ENCODE measurements at places on chromosomes 3 and 15.
A peak's percentile ranks its signal among the peaks of the same experiment; 100 is the strongest.

DNA sequence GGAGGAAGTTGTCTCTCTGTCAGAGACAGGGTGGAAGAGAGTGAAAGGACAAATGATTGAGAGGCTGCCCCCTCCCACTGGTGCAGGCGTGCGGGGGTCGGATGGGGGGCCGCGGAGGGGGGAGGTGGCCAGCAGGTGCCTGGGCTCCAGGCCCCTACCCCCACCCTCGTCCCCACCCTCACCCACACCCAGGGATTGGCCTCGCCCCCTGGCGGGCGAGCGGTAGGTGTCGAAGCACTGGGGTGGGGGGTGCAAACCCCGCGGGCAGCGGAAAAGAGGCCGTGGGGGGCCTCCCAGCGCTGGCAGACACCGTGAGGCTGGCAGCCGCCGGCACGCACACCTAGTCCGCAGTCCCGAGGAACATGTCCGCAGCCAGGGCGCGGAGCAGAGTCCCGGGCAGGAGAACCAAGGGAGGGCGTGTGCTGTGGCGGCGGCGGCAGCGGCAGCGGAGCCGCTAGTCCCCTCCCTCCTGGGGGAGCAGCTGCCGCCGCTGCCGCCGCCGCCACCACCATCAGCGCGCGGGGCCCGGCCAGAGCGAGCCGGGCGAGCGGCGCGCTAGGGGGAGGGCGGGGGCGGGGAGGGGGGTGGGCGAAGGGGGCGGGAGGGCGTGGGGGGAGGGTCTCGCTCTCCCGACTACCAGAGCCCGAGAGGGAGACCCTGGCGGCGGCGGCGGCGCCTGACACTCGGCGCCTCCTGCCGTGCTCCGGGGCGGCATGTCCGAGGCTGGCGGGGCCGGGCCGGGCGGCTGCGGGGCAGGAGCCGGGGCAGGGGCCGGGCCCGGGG lies at the start of gene KAT2B:
KAT2B (plus strand) TSS at position 682 of the 783 bp plus-strand sequence; CDS start at position 714, 32 bp downstream.
- DNase-seq = no peak

- DNase-seq = no peak
Measured at GRCh38 chr3:82353306-82354171, 592.1 kb upstream of the GBE1 start.

- no peak for DNase-seq
Measured at GRCh38 chr3:195708626-195709481, 11.9 kb upstream of the MUC20 start.

GRCh38 chr3:59935025-59935424 lies 885.2 kb upstream of the CFAP20DC start:
- no peak for DNase-seq

- no peak for DNase-seq
Measured at GRCh38 chr3:3165241-3165640, 14.2 kb downstream of the CRBN start.

- no peak for DNase-seq
Measured at GRCh38 chr3:155995525-155996370, 124.6 kb upstream of the KCNAB1 start.

- peak; percentile 61 for DNase-seq
Measured at GRCh38 chr3:185362850-185363661, at the start of gene MAP3K13. Gene MAP3K13, plus strand, starts transcription at chr3:185363136. Its CDS starts 65,446 bp downstream, at chr3:185428582.

DNA sequence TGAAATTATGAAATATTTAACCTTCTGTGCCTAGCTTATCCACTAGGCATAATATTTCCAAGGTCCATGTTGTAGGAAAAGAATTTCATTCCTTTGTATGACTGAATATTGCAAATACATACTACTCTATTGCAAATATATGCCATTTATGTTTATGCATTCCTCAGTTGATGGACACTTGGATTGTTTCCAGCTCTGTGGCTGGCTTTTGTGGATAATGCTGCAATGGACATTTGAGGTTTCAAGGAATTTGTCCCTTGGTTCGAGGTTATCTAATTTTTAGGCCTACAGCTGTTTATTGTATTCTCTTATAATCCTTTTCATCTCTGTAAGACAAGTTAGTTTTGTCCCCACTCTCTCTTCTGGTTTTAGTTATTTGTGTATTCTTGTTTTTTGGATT lies 7.7 kb upstream of the AADACL2 start:
- peak; percentile 71 for DNase-seq

DNA sequence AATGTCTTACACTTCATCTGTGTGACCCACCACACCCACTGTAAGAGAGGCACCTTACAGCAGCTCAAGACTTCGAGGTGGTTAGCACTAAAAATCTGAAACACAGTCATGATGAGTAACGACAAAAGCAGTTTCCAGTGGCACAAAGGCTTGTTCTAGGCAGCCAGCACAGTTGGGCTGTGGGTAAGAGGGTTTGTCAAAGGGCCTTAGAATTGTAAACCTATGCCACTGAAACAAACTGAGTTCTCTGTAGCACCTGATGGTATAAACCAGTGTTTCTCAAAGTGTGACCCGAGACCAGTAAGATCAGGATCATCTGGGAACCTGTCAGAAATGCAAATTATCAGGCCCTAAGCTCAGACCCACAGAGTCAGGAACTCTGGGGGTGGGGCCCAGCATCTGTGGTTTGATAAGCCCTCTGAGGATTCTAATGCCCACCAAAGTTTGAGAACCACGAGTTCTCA lies 36.5 kb downstream of the DAPK2 start:
- peak; percentile 29 for DNase-seq

DNA sequence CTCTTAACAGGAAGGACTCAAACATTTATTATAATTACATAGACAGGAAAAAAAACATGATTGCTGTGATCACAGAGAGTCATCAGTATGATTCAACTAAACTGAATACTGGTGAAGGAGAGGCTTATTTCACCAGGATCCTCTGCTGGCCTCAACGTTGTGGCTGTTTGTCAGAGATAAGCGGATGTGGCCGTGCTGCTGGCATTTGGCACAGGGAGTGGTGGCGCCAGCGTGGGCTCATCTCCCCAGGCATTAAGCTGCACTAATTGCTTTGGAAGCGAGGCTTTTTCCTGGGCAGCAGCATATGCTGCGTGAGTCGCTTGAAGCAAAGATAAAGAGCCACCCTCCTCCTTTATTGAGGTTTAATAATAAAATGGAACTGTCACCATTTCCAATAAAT lies 306.7 kb downstream of the LRTM1 start:
- no peak for DNase-seq

- DNase-seq = no peak
Measured at GRCh38 chr15:25536801-25537611, 98.2 kb upstream of the UBE3A start.

DNA sequence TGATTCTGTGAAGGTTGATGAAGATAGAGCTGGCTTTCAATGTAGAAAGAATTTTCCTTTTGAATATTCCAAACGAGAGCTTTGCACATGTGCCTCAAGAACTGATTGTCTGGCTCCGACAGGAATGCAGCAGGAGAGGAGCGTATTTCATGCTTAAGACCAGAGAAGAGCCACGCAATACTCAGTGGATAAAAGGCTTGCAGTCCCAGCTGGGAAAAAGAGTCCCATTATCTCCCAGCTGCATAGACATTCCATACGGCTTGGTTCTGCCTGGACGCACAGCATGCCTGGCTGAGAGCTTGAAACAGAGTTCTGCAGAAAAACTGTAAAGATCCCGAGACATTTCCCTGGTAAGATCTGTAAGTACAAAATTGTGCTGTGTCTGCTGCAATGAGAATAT lies at the start of gene CNTN6:
CNTN6 (plus strand) TSS at position 254 of the 400 bp plus-strand sequence. CDS start 54,985 bp downstream, outside the sequence.
- DNase-seq = no peak

DNA sequence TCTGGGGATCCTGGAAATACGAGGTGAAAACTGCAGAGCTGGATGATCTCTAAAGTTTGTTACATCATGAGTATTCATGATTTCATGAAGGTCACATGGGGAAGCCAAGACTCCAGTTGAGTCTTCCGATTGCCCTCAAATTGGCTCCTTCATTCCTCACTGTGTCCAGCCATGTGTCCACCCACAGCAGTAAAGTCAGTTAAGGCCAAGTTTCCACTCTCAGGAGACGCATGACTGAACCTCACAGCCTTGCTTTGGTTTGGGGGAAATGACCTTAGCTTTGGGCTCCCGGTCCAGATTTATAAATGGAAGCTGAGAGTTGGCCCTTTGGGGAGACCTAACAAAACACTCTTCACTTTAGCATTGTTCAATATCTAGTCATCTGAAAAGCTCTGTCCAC lies 289.7 kb upstream of the MCTP2 start:
- DNase-seq = no peak

GRCh38 chr15:90710436-90711027 lies 6.6 kb upstream of the BLM start:
- no peak for DNase-seq

DNA sequence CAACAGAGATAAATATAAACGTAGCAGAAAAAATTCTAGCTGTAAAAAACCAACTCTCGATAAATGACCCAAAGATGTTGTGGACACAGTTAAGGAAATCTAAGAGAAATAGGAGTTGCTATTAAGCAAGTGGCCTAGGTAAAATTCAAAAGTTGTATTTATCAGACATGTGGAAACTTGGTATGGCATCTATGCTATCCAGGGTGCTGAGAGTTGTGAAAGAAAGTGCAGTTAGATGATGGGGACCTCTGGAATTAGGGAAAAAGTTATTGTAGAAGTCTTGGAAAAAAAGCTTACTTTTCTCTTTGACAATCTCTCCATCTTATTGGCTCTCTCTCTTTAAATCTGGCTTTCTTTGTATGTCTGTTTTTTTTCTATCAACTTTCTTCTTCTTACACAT lies 1090.9 kb downstream of the TBL1XR1 start:
- no peak for DNase-seq

GRCh38 chr15:99335508-99335907 lies 84.2 kb downstream of the LRRC28 start:
- no peak for DNase-seq

GRCh38 chr3:36591959-36592358 lies 172.4 kb downstream of the DCLK3 start:
- no peak for DNase-seq

DNA sequence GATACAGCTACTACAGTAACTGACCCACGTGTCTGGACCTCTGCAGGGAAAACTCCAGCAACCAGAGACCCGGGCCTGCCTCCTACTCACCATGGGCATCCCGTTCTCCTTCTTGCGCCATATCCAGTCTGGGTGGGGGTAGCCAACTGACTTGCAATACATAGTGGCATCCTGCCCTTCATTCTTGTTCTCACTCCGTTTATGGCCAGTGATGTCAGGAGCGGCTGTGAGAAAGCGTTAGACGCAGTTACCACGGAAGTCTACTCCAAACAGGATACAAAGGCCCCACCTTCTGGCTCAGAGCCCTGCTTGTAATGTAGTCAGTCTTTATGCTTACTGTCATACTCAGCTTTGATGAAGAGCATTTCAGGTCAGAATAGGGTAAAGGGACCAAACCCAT lies 59.6 kb downstream of the NPTN start:
- DNase-seq = no peak

DNA sequence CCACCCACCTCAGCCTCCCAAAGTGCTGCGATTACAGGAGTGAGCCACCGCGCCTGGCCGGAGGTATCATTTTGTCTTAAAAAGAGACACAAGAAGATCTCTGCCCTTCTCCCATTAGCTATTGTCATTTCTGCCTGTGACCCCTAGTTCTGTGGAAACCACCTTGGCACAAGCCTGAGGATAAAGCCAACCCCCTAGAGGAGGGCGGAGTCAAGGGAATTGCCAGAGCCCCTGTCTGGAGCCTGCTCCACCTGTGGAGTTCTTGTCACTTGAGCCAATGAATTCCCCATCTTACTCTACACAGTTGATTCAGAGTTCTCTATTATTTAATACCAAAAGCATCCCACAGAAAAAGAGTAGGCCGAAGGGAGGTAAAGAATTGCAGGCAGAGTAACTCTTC lies 34.9 kb upstream of the KLHL6 start:
- DNase-seq = no peak

DNA sequence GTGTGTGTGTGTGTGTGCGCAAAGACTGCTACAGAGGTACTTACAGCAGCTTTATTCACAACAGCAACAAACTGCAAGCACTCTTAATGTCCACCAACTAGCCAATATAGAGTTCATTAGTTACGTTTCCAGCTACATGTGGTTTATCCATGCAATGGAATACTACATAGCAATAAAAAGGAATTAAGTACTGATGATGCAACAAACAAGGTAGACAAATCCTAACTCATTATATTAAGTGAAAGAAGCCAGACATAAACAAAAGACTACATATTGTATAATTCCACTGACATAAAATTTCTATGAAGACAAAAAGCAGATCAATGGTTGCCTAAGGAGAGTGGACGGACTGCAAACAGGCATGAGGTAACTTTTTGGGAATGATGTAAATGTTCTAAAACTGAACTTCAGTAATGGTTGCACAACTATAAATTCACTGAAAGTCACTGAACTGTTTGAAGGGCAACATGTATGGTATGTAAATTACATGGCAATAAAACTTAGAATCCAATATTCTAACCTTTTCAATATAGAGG lies 433.7 kb downstream of the SHQ1 start:
- DNase-seq = no peak

DNA sequence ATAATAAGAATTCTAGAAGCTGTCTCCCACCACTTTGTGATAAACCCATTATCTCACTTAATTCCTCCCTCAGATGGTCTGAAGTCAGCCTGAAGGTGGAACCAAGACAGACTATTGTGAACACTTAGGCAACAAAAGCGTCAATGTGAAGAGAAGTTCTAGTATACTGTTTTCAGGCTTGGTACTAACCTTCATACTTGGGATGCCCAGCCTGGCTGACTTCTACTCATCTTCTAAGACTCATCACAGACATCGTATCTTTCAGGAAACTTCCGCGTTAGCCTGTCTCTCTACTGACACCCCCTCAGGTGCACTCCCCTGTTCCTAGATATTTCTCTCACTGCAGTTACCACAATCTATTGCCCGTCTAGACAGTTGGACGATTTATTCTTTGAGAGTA lies 201.2 kb downstream of the SATB1 start:
- no peak for DNase-seq

DNA sequence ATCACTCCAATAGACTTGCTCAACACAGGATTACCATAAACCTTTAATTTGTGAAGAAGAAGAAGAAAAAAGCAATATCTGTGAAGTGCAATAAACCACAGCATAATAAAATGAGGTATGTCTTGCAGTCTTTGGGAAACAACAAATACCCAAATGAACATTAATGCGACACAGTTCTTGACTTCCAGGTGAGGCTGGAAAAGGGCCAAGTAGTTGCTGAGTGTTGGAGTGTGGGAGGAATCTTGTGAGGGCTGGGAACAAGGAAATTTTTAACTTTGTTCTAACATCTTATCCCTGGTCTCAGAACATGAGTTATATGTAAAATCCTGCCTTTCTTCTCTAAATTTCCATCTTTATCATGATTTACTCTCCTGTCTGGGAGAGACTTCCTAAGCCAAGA lies 206.5 kb downstream of the DTWD1 start:
- DNase-seq = no peak

DNA sequence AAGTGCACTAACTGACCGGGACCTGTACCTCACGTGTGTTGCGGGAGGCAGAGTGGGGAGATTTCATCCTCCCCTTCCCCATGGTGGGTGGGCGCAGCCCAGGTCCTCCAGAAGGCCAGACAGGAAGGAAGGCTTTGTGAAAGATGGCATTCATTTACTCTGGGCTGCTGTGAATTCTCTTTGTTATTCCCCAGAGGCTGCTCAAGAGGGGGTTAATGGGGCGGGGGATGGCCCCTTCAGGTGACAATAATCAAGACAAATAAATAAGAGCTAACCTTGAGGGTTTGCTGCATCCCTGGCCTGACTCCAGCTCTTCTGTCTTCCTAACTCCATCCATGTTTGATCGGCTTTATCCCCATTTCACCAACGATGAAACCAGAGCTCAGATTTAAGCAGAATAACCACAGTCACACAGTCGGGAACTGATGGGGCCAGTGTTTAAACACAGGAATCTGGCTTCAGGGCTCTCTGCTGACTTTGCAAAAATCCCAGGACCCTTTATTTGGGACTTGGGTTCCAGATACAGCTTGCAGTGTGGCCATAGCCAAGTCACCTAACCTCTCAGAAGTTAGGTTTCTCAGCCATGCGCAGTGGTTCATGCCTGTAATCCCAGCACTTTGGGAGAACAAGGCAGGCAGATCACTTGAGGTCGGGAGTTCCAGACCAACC lies 16.5 kb downstream of the PIF1 start:
- no peak for DNase-seq

Measured in HS-27A (cell line).